SW 1271 (cell line): ENCODE measurements at places on chromosomes 5 and 9.

DNA sequence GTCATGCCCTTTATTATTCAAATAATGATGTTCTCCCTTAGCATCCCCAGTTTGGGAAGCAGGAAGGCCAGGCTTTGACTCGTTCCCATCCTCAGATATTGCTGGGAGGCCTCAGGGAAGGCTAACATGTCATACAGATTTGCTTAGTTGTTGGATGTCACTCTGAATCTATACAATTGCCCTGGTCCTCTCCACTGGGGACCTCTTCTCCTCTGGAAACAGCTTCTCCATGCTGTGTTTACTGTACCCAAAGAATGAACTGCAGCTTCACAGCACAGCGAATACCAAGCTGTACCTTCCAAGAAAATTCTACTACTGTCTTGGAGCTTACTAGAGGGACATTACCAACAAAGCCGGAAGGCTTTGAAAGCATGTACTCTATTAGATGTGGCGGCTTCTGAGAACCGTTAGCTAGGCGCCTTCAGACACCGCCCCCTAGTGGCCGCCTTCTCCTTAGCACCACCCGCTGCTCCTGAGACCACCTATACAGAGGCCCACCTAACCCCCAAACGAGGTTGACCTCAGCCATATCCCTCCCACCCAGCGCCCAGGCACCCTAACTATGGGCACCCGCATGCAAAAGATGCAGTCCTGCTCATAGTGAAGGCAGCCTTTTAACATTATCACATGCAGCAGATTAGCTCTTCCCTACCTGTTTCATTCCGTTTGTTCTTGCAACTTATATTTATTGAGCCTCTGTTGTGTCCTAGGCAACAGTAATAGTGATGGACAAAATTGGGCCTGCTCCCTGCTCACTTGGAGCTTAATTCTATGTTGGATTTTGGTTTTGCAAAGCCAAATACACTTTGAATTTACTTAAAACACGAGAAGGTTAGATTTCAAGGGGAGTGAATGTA is 34.9 kb upstream of the FOXI1 start:
- no peak for DNase-seq

DNA sequence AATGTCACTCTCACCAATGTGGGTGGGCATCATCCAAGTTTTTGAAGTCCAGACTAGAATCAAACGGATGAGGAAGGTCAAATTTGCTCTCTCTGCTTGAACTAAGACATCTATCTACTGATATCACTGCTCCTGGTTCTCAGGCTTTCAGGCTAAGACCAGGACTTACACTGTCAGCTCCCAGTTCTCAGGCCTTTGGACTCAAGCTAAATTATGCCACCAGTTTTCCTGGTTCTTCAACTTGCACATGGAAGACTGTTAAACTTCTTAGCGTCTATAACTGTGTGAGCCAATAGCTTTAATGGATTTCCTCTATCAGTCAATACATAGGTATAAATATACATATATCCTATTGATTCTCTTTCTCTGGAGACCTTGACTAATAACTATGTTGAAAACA is 35.3 kb downstream of the LYRM7 start:
- DNase-seq: no peak

DNA sequence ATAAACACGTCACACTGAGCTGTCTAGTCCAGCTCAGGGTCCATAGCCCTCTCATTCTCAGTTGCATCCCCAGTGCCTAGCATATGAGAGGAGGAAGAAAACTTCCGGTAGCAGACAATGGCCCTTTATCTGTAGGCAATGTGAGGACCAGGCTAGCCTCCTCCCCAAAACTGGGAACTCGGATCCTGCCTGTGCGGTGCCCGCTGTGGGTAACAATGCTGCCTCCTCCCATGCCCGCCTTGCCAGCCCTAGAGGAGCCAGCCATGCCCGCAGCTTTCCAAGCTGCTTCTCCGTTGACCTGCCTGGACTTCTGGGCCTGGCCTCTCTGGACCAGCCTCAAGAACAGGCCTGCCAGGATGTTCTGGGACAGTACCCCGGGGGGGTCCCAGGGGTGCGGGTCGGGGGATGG is 74.6 kb upstream of the ORM1 start:
- DNase-seq: no peak

GRCh38 chr5:96197347-96197746 is 235.7 kb upstream of the ELL2 start:
- DNase-seq: no peak

GRCh38 chr5:96692441-96692840 is 30.3 kb downstream of the CAST start:
- DNase-seq: no peak

- DNase-seq: no peak
Measured at GRCh38 chr5:78610636-78611035, 37.9 kb downstream of the LHFPL2 start.

DNA sequence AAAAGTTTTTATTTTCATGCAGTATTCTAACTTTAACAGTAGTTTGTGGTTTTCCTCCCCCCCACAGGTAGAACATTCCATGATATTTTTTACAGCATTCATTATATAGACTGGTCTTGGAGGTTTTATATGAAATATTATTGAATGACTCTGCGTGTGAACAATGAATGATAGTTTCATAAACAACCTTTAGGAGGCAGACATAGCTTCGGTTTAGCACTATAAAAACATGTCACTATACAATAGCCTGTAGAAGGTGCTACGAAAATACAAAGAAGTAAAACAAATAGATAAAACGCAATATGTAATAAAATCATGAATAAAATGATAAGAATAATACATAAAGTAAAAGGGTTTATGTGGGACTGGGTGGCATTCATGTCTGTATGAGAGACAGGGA is 8.5 kb downstream of the KLF4 start:
- DNase-seq: no peak

- no peak for DNase-seq
Measured at GRCh38 chr9:20447291-20447690, 175.0 kb downstream of the MLLT3 start.

- DNase-seq: no peak
Measured at GRCh38 chr5:137595396-137596079, 96.4 kb upstream of the SPOCK1 start.

GRCh38 chr9:86069206-86069869 is 30.0 kb downstream of the GOLM1 start:
- DNase-seq: no peak

DNA sequence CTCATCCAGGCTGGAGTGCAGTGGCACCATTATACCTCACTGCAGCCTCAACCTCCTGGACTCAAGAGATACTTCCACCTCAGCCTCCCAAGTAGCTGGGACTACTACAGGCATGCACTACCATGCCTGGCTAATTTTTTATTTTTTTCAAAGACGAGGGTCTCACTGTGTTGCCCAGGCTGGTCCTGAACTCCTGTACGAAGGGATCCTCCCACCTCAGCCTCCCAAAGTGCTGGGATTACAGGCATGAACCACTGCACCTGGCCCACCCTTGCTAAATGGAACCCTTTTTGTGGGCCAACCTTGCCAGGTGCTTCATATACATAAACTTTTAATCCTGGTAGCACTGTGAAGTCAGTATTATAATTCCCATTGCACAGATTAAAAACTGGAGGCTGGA is 1.0 kb downstream of the GRHPR start:
- no peak for DNase-seq

GRCh38 chr9:133959966-133960567 is 32.1 kb downstream of the VAV2 start:
- DNase-seq: no peak

- DNase-seq: no peak
Measured at GRCh38 chr5:137567226-137567625, 68.1 kb upstream of the SPOCK1 start.

- DNase-seq: peak; percentile 68
Measured at GRCh38 chr5:90709323-90710155, 150.9 kb downstream of the ADGRV1 start.

DNA sequence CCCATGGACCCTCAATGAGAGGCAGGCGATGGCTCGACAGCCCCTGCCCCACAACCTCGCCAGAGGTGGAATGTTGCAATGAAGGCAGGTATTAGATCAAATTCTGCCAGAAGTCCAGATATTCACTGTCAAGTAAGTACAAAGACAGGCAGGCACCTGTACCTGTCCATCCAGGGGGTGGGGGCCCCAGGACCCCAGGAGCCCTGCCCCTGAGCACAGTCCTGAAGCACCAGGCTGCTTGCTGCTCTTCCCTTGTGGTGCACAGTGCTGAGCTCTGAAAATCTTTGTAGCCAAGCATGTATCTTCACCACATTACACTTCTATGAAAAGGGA is 26.2 kb upstream of the HMCN2 start:
- no peak for DNase-seq

DNA sequence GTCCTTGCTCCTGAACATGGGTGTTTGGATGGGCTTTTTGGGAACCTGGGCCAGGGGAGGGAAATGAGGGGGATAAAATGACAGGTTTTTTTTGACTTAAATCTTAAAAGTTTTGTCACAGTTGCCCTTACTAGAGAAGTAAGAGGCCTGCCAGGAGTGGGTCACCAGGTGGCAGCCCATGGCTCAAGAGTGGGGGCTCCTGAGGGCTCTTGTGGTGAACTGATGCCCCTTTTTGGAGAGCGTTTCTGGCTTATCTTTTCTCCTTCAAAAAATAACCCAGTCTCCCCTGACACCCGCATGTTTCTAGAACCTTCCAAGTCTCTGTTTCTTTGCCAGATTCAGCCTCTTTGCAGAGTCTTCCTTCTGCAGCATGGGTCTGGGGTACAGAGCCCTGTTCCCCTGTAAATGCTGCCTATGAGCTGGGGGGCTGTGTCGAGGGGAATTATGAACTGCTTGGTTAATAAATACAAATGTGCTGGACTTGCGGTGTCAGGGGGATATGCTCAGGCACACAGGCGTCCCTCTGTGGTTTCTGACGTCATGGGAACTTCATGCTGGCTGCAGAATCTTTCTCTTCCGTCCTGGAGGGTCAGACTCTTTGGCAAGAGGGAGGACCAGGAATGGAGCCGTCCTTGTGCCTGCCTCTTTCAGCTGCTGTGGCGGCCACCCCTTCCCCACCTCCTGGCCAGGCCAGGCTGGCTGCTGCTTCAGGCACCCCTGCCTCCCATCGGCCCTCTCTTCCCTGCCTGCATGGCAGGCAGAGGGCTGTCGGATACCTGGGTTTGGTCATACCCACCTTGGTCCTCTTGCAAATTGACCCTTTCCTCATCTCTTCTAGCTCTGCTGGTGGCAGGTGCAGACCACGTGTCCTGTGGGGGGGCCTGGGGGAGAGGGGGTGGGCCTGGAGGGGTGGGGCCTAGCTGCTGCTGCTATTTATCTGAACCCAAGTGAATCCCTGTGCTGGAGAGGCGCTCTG is 30.1 kb downstream of the PTPA start:
- DNase-seq: no peak

DNA sequence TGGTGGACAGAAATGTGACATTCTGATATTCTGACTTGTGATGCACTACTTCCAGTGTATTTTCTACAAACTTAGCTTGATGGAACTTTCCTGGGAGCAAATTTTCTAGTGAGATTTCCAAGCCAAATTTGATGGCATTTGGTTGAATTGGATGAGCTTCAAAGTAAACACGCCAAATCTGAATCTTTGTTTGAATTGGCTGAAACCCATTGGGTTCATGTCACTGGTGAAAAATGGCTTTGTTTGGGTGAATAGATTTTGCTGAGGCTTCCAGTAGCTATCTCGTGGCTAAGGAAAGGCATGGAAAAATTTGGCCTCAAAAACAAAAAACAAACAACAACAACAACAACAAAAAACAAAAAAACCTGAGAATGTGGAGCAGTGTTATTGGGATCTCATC is 271.1 kb upstream of the RPS23 start:
- no peak for DNase-seq

GRCh38 chr9:127263664-127264063 is 910 bp upstream of the GARNL3 start:
- DNase-seq: no peak

DNA sequence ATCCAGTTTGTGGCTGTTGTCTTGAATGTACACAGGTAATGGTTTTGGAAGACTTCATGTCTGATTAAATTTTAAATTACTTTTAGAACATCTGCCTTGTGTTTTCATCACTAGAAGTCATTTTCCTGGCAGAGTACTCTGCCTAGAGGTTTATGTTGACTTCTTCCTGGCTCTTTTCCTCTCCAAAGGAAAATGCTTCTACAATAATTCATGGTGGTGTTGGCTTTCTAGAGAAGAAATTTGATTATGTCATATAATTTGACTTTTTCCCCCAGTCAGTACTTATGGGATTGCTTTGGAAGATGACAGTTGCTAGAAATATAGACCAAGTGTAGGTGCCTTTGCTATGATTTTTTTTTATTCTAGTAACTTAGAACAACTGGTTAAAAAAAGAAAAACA is 46.8 kb downstream of the F2RL2 start:
- DNase-seq: no peak

- no peak for DNase-seq
Measured at GRCh38 chr5:173744551-173744950, 128.1 kb upstream of the BOD1 start.

GRCh38 chr5:173839117-173839713 is 48.9 kb upstream of the CPEB4 start:
- no peak for DNase-seq

GRCh38 chr5:139843991-139844390 is 48.4 kb downstream of the PSD2 start:
- no peak for DNase-seq

GRCh38 chr5:139482050-139482889 is at the start of gene STING1:
Gene STING1, minus strand, starts transcription at chr5:139482758. Its CDS starts 1,054 bp downstream, at chr5:139481704.
- DNase-seq: peak; percentile 93

- no peak for DNase-seq
Measured at GRCh38 chr5:77300451-77300850, 90.0 kb downstream of the PDE8B start.

GRCh38 chr5:16570121-16570815 is 46.5 kb downstream of the RETREG1 start:
- DNase-seq: no peak

- DNase-seq: no peak
Measured at GRCh38 chr9:6805532-6805931, 47.8 kb downstream of the KDM4C start.

- DNase-seq: no peak
Measured at GRCh38 chr5:72141440-72142355, 34.4 kb downstream of the MAP1B start.

DNA sequence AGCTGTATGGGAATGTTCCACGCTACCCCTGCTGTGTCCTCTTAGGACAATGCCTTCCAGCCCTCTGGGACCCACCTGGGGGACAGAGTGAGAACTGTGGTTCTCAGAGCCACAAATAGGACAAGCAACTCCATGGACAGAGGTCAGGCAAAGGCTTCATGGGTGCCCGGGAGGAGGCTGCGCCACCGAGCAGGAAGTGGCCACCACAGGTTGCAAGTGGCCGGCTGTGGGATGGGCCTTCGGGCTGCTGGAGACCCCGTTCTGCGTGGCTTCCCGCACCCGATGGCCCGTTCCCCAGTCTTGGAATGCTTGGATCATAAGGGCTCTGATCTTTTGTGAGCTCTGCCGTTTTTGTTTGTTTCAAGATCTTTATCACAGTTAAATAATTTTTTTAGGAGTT is 118.8 kb downstream of the BOD1 start:
- DNase-seq: no peak

GRCh38 chr9:18330401-18331309 is 143.3 kb upstream of the ADAMTSL1 start:
- DNase-seq: no peak

DNA sequence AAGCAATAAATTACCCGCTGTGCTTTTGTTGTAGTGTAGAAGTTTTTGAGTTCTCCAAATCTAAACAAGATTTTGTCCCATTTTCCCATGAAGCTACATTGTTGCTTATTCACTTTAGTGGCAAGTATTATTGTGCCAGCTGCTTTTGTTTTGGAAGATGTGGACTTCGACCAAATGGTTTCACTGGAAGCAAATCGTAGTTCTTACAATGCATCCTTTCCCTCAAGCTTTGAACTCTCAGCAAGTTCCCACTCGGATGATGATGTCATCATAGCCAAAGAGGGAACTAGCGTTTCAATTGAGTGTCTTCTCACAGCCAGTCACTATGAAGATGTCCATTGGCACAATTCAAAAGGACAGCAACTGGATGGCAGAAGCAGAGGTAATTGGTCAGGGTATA is 10.9 kb downstream of the MFAP3 start:
- DNase-seq: no peak
